ENCODE measurements at places on chromosomes 2 and 18. TPM values are rescaled to one million over a fixed set of nuclear protein-coding genes. Genes with fewer than 3 reads are reported as not detected.

RNF144A gene
- total RNA-seq, result 6.9 TPM

CHST10 gene
- 4.5 TPM for total RNA-seq

LRP2 gene
- total RNA-seq, result not detected

ACADL gene
- not detected for total RNA-seq

TMEM198 gene
- 6.4 TPM for total RNA-seq

IL37 gene
- total RNA-seq, result not detected

WNT6 gene
- 0.06 TPM for total RNA-seq

TMEM178A gene
- 1.0 TPM for total RNA-seq

DHRS9 gene
- total RNA-seq, result 0.69 TPM

HOXD12 gene
- not detected for total RNA-seq

ACKR3 gene
- 7.8 TPM for total RNA-seq

SLC14A1 gene
- 4.1 TPM for total RNA-seq

SF3B6 gene
- 137 TPM for total RNA-seq
